ENCODE measurements at places on chromosomes 2 and 18.

DNA sequence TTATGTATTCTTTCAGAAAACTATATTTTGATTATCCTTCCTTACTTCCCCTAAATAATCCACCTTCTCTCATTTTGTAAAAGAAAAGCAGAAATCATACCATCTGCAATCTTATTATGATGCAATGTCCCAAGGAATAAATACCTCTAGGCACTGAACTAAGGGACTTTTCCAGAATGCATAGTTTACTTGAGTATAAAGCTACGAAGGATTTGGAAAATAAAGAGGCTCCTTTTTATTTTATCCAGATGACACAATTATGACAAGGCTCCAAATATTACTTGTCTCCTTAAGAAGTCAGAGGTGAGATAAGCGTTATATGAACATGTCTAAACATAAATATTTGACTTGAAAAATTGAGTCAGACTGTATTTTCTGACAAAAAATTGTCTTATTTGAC lies 72.1 kb downstream of the COL3A1 start:
- no peak for DNase-seq

- DNase-seq, result no peak
Measured at GRCh38 chr2:65980531-65980930, 454.4 kb upstream of the MEIS1 start.

GRCh38 chr2:28407131-28407975 lies 14.7 kb downstream of the FOSL2 start:
- DNase-seq, result no peak

- no peak for DNase-seq
Measured at GRCh38 chr2:12787891-12788801, 71.4 kb downstream of the TRIB2 start.

- no peak for DNase-seq
Measured at GRCh38 chr2:18422432-18423165, 137.9 kb downstream of the RDH14 start.

DNA sequence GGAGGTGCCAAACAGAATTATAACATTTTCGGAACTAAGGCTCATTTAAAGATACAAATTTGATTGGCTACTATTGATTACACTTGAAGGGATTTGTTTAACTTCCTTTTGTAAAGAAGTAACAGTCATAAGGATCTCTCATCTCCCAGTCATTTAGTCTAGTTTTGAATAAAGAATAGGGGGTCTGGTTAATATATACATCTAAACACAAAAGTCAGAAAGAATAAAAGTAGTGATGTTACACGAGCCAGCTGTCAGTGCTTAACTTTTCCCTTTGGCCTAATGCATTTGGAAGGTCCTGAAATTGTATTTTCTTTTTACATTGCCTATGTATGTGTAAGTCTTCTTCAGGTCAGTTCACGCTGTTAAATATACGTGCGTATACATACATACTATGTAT lies 8.1 kb downstream of the SEPTIN2 start:
- no peak for DNase-seq

GRCh38 chr2:227871375-227871791 lies at the start of gene DAW1:
TSS of gene DAW1 (plus strand) at chr2:227871631. CDS start at chr2:227871690, 59 bp downstream.
- DNase-seq, result peak; percentile 70

DNA sequence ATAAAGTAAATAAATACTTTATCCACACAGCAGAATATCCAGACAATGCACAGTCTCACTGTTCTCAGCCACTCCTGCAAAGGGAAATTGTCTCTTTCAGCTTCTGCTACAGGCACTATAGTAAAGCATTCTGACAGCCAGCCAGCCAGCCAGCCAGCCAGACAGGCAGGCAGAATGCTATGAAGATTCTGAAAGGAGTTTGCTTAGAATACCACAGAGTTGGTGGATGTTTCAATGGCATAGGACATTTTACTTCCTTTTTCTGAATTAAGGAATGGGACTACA lies 116.1 kb upstream of the CYP26B1 start:
- no peak for DNase-seq

DNA sequence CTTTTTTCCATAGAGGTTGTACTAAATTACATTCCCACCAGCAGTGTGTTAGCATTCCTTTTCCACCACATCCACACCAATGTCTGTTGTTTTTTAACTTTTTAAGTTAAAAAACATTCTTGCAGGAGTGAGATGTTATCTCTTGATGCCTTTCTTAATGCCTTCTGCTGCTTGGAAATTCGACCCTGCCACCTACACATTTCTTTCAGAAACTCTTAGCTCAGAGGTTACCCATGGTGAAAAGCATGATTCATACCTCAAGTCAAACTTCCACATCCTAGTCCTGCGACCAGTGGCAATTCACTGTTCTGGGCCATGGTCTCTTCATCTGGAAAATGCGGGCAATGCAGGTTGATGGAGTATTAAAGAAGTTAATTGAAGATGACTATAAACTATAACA lies 12.7 kb upstream of the HNMT start:
- DNase-seq, result no peak

DNA sequence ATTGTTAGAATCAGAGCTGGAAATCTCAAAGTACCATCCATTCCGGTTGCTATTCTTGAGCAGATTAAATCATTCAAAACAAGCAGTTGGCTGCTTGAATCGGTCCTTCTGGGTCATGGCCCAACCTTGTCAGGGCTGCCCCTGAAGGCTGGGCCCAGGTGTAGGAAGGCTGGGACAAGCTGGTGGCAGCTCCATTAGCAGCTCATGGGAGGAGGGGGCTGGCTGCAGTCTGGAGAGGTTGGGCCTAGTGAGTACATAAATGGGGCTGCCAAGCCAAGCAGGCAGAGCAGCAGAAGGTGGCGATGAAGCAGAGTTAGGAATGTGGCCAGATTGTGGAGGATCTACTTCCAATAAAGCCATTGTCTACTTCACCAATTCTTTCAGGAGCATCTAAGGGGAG lies 81.4 kb downstream of the ADCYAP1 start:
- DNase-seq, result no peak

- DNase-seq, result no peak
Measured at GRCh38 chr2:28523902-28524301, 28.0 kb downstream of the PLB1 start.

- no peak for DNase-seq
Measured at GRCh38 chr2:189002079-189002478, 27.9 kb downstream of the COL3A1 start.

DNA sequence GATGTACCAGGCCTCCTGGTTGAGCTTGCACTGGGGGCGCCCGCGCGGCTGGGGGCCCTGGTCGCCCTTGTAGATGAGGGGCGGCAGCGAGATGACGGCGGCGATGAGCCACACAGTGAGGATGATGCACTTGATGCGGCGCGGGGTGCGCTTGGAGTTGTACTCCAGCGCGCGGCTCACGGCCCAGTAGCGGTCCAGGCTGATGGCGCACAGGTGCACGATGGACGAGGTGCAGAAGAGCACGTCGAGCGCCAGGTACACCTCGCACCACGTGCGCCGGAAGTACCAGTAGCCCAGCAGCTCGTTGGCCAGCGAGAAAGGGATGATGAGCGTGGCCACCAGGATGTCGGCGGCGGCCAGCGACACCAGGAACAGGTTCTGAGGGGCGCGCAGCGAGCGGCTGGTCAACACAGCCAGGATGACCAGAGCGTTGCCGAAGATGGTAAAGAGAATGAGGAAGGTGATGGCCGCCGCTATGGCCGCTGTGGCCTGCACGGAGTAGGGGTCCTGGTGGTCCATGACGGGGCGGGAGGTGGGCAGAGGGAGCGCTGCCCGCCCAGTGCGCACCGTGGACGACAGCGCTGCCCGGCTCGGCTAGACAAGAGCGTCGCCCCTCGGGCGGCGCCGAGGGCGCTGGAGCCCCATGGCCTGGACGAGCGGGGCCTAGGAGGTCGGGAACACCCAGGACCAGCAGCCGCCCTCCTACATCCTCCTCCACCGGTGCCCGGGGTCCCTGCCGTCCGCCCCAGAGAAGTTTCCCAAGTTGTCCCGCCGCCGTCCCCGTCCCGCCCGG lies 544 bp downstream of the ADRA2B start:
- DNase-seq, result no peak

Data from activated CD8-positive, alpha-beta memory T cell treated with anti-CD3 and anti-CD28 coated beads for 24 hours (primary cell).